ENCODE measurements at places on chromosomes 1 and 21.

GRCh38 chr1:228459091-228459993 is 27.8 kb upstream of the RNF187 start:
- peak; percentile 76 for DNase-seq

DNA sequence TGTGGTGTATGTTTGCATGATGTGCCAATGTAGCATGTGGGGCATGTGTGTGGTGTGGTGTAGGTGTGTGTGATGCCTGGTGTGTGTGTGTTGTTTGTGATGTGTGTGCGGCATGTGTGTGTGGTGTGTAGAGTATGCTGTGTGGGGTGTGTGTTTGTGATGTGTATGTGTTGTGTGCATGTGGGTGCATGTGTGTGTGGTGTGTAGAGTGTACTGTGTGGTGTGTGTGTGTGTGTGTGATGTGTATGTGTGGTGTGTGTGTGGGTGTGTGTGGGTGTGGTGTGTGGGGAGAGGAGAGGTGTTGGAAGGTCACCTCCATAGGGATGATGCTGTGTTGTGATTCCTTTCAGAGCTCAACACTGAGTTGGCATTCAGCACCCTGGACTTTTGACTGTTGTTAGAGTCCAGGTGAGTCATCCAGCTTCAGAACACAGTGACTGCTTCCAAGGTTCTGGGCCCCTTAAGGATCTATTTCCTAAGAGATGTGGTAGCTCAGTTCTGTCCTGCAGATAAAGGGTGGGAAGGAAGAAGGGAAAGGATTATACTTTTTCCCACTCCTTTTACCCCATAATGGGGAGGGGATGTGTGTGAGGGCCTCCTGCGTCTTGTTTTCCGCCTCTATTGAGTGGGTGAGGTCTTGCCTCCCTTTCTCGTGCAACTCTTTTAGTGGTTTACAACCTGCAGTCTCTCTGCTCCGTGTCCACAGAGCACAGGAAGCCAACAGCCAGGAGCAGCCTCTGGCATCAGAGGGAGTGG is 47.6 kb downstream of the RHOU start:
- peak; percentile 79 for DNase-seq

DNA sequence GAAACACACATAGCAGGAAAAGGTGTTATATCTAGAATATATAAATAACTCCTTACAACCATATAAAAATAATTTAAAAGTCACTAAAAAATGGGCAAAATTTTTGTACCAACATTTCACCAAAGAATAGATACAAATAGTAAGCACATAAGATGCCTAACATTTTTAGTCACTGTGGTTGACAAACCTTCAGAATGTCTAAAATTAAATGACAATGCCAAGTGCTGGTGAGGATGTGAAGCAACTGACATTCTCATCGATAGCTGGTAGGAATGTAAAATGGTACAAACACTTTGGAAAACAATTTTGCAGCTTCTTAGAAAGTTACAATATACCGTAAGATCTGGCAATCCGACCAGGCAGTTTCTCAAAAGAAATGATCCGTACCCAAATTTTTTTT is 14.4 kb upstream of the TOMM20 start:
- no peak for DNase-seq

- DNase-seq, result no peak
Observed at GRCh38 chr1:10556430-10557005, 81.8 kb downstream of the PEX14 start.

- DNase-seq, result no peak
Observed at GRCh38 chr1:118013938-118014337, 84.4 kb downstream of the WDR3 start.

GRCh38 chr1:55374801-55375616 is 159.8 kb upstream of the USP24 start:
- DNase-seq, result no peak

- DNase-seq, result no peak
Observed at GRCh38 chr1:25568834-25569596, 25.6 kb downstream of the LDLRAP1 start.

DNA sequence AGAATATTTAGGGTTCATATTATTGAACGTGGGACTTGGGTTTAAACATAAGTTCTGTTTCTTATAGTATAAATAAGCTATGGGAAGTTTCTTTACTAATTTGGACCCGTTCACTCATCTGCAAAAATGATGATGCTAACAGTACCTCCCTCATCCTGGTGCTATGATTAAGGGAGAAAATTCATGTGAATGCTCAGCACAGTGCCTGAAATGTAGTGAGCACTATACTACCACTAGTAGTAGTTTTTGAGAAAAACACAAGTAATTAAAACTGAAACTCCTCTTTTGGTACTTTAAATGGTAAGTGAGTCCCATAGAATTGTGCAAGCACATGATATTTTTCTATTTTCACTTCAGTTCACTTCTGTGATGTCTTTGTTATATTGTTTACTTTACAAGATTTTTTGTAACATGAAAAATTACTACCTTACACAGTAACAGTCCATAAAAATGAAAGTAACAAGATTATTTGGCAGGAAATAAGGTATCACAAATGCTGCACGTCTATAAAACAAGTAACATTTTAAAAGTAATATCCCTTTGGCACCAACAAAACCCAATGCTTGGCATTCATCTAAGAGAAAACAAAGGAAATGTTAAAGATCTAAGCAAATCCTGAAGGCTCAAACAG is 11.3 kb upstream of the PTPRC start:
- no peak for DNase-seq

GRCh38 chr1:36523850-36524249 is 41.1 kb upstream of the CSF3R start:
- DNase-seq, result no peak

DNA sequence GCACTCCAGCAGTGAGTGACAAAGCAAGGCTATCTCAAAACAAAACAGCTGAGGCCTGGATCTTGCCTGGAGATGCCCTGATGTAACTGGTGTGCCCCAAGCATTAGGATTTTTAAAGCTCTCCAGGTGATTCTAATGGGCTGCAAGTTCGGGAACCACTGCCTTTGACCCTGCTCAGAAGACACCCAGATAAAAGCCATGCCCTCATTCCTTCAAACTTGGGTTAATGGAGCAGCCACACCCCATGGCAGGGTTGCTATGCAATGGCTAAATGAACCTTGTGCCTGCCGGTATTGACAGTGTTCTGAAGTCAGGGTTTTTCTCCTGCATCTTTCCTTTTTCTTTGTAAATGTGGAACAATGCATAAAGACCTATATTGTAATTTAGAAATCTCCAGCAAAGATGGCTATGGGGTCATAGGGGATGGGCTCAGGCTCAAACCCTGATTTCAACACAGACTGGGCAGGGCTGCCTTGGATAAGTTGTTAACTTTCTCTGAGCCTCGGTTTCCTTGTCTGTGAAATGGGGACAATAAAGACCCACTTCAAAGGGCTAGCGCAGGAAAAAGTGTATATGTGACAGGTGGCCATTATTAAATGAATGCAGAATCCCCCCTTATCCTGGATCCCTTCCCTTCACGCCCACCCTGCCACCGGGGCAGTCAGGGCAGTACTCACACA is 453 bp downstream of the TFF3 start:
- no peak for DNase-seq

- no peak for DNase-seq
Observed at GRCh38 chr1:231534703-231535159, 6.3 kb downstream of the TSNAX start.

DNA sequence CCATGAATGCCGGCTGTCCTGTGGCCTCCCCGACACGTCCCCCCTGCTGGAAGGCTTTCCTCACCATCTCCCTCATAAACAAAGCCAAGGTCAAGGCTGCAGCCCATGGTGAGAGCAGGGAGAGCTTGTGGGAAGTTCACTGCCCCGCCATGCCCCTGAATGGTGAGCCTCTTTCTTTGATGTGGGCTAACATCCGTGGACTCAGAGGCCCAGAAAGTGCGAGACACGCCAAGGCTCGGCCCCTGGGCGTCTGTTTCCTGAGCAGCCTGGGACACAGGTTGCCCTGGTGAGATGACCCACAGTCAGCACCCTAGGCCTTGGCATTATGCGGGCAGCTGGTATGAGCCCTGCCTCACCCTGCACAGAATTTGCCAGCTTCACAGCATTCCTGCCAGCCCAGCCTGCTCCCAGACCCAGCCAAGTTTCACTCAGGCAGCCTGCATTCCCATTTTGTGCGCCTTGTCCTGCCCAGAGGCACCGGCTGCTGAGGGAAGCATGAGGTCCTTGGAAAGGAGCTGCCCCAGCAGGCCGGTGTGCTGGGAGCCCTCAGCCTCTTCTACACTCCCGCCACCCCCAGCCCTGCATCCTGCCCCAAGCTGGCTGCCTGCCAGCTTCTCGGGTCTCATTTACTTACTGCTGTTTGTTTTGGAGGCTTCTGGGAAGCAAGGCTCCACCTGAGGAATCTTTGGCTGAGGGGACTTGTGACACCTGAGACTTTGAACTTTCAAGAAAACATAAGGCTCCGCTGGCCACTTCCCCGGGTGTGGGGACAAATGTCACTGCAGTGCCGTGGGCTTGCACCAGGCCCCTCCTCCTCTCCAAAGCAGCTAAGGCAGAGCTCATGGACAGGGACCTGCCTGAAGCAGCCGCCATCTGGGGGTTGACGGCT is 31.9 kb downstream of the NEK2 start:
- DNase-seq, result peak; percentile 69

DNA sequence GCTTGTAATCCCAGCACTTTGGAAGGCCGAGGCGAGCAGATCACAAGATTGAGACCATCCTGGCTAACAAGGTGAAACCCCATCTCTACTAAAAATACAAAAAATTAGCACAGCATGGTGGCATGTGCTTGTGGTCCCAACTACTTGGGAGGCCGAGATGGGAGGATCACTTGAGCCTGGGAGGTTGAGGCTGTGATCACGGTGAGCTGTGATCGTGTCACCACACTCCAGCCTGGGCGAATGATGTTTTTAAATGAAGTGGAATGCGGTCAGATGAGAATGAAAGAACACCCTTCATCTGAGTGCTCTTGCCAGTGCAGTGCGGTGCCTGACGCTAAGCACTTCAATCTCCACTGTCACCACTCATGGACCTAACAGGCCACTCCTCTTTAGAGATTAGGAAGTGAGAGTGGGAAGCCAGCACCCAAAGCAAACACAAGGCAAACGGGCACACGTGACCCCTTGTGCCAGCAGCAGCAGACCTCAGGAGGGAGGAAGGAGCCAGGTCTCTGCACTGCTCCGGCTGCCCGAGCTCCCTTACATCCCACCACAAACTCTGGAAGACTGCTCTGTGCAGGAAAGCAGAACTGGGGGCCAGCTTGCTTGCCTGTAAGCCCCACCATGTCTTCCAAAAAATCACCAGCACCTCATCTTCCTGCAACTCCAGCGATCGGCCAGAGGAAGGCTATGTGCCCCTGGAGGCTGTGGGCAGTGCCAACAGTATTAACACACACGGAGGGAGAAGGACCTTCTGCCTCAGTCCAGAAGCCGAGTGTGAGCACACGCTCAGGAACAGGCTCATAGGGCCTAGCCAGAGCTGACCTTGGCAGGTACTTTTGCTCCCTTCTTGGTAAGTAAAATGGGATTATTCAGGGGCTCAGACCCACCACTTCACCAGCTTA is 9.7 kb downstream of the CTNNBIP1 start:
- no peak for DNase-seq

- no peak for DNase-seq
Observed at GRCh38 chr1:18632783-18633421, 2.3 kb downstream of the PAX7 start.

DNA sequence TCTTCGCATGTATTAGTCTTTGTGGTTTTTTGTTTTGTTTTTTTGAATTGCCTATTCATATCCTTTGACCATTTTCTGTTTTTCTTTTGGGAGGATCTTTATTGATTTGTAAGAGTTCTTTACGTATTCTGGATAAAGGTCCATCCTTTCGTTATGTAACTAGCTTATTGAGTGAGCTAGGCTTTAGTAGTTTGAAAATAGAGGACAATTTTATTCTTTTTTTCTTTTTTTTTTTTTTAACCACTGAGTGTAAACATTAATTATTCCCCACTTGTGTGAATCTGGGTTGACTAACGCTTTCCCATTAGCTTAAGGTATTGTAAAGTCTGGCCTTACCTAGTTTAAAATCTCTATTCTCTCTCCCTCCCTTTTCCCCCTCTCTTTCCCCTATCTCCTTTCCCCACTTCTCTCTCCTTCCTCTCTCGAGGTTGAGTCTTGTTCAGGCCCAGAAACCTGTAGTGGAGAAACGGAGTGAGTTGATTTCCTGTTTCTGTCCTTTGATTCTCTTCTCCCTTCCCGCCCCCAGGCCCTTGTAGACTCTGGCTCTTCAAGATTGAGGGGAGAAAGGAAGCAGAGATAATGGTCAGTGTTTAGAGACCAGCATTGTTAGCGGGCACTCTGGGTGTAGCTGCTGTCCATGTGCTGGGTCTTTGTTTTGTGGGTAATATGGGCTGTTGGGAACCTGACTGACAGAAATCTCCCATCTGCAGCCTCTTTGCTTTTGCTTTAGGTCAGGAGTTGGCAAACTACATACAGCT is 1.5 kb downstream of the MORC3 start:
- DNase-seq, result no peak

- no peak for DNase-seq
Observed at GRCh38 chr1:26533951-26534509, 4.5 kb downstream of the RPS6KA1 start.

DNA sequence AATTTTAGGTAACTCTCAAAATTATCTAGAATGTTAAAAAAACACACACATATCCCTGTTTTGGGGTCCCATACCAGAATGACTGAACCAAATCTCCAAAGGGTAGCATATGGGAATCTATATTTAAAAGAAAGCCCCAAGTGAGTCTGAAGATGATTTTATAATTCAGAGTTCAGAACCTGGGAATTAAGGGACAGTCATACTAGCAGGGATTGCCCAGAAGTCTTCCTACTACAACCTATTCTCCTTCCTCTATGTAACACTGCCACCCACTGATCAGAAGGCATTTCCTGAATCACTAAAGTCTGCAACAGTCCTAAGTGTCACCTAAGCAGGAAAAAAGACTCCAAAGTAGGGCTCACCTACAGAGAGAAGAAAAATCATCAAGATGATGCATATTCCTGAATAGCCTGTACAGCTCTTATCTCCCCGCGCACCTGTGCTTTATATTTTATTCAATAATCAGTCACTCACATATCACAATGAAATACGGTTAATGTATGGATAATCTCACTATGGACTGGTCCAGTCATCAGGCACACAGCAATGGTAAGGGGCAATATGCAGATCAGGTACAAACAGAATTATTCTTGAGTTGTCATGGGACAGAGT is 4.9 kb downstream of the RGS1 start:
- DNase-seq, result no peak

DNA sequence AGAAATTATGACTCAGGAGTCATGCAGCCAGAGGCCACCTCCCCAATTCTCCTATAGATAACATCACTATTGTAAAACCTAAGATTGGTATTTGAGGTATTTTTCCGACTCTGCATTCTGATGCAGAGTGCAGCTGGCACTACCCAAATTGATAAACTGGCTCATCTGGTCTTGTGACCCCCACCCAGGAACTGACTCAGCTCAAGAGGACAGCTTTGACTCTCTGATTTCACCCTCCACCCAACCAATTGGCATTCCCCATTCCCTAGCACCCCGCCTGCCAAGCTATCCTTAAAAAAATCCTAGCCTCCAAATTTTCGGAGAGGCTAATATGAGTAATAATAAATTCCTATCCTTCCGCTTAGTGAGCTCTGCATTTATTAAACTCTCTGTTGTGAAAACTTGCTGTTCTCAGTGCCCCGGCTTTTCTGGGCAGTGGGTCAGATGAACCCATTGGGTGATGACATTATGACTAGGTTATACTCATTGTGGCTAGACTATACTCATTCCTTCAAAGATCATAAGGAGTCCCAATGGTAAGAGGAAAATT is 39.4 kb upstream of the EPS15 start:
- DNase-seq, result no peak

Measured in LoVo (cell line).